ENCODE measurements at places on chromosomes 1 and 21.

DNA sequence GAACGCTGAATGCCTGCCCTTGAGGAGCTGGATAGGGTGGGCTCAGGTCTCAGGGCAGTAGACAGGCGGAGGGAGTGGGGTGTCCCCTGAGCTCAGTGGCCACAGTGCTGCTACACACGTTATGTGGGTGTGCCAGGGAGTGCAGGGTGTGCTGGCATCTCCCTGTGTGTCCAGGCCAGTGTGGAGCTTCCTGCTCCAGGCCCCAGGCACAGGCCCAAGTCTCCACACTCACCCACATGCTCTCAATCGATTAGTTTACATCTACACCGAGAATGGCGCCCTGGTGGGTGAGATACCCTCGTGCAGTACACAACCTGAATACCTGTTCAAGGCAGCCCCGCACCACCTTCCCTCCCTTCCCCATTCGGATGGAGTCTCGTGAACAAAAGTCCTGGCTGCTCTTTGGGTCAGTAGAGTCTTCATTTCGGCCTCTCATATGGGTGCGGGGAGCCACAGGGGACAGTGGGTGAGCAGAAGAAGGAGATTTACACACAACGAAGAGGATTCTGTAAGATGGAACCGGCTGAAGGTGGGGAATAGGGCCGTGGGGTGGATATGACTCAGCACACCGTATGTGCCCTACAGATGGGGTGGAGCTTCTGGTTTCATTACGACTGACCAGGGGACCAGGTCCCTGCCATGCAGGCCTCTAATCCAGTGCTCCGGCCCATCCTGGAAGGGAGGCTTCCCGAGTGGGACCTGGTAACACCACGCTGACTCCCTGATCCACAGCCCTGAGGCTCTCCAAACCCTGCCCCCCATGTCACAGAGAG lies 93.3 kb downstream of the SPSB1 start:
- H3K4me1 ChIP-seq, result peaks cover 10% of the 10 kb centered on the region
- no peak overlapping the region for H3K4me3 ChIP-seq
- H3K27me3 ChIP-seq, result no peaks in the 10 kb centered on the region
- no peak for DNase-seq

GRCh38 chr21:39007985-39008384 lies 175.3 kb downstream of the PSMG1 start:
- H3K27ac ChIP-seq, result no peak overlapping the region
- H3K27me3 ChIP-seq, result no peaks in the 10 kb centered on the region
- no peak overlapping the region for H3K4me3 ChIP-seq
- peaks cover 18% of the 10 kb centered on the region for H3K4me1 ChIP-seq

DNA sequence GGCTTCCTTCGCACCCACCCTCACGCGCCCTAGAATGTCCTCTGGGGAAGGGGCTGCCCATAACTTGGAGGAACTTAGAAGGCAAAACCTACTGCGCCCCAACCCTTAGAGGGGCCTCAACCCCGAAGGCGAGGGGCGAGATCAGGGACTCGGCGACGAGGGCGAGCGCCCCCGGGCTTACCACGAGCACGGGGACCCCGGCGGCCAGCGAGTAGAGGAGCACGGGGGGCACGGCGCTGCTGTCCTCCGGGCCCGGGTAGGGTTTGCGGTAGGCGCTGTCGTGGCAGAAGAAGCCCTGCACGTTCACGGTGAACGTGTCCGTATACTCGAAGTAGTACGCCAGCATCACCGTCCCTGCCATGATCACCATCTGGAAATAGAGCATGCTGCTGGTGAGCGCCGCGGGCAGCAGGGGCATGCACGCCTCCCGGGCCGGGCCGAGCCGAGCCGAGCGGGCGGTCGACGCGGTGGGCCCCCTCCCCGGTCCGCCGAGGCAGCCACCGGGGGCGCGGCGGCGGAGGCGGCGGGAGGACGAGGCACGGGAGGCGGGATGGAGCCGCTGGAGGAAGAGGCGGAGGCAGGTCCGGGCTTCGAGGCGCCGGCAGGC lies 304 bp downstream of the PLPPR5 start:
- no peaks in the 10 kb centered on the region for H3K4me1 ChIP-seq
- no peaks in the 10 kb centered on the region for H3K36me3 ChIP-seq
- H3K4me3 ChIP-seq, result peak overlapping the region; percentile 64

DNA sequence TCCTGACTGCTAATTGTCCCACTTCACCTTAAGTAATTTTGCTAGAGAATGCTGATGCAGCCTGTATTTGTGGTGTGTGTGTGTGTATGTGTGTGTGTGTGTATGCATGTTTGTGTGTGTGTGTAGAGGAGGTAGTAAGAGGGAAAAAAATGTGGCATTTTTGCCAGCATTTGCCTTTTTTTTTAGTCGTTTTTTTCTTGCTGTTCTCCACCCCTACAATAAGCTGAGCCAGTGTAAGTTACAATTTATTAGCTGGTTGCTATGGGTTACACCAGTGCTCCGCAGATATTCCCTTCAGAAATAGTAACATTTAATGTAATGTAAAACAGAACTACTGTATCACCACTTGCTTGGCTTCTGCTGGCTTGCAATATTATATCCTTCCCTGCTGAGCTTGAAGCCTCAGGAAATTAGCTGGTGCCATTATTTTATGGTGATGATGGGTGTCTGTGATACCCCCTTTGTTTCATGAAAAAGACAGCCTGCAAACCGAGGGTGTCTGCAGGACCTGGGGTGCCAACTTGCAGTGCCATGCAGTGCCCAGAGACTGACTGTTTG lies 23.4 kb upstream of the IGSF3 start:
- no peak overlapping the region for H3K4me3 ChIP-seq
- no peak overlapping the region for H3K27ac ChIP-seq
- peaks cover 79% of the 10 kb centered on the region for H3K4me1 ChIP-seq
- no peaks in the 10 kb centered on the region for H3K36me3 ChIP-seq
- H3K27me3 ChIP-seq, result no peaks in the 10 kb centered on the region

- H3K27ac ChIP-seq, result no peak overlapping the region
- H3K27me3 ChIP-seq, result no peaks in the 10 kb centered on the region
- no peak overlapping the region for H3K4me3 ChIP-seq
- DNase-seq, result no peak
Measured at GRCh38 chr1:91637539-91637994, 136.9 kb downstream of the CDC7 start.

- no peak overlapping the region for H3K27ac ChIP-seq
- no peaks in the 10 kb centered on the region for H3K4me1 ChIP-seq
- H3K4me3 ChIP-seq, result no peak overlapping the region
- no peaks in the 10 kb centered on the region for H3K36me3 ChIP-seq
- no peak for DNase-seq
Measured at GRCh38 chr1:234708700-234709395, 98.9 kb upstream of the IRF2BP2 start.

DNA sequence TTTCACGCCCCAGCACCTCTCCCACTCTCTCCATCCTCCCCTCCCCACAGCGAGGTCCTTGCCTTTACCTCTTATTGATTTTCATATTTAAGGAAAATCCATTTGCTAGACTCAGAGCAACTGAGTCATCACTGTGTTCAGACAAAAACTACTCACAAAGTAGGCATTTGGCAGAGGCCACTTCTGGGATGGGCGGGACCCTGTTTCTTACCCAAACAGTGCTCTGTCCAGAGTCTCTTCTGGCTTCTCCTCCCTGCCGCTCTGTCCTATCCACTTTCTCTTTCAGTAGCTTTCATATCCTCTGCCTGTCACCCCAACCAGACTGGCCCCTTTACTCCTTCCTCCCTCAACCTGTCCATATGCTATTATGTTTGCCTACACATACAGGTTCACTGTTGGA lies 2.4 kb upstream of the NAV1 start:
- peaks cover 28% of the 10 kb centered on the region for H3K4me1 ChIP-seq
- H3K36me3 ChIP-seq, result no peaks in the 10 kb centered on the region
- no peak overlapping the region for H3K4me3 ChIP-seq

GRCh38 chr1:117051224-117052064 lies 8.7 kb upstream of the TTF2 start:
- no peaks in the 10 kb centered on the region for H3K4me1 ChIP-seq
- H3K27me3 ChIP-seq, result no peaks in the 10 kb centered on the region
- DNase-seq, result no peak

GRCh38 chr1:170664828-170665612 lies 1.1 kb downstream of the PRRX1 start:
- H3K4me1 ChIP-seq, result peaks cover 4% of the 10 kb centered on the region
- H3K27ac ChIP-seq, result peak overlapping the region; percentile 99
- H3K27me3 ChIP-seq, result no peaks in the 10 kb centered on the region
- peak overlapping the region; percentile 87 for H3K4me3 ChIP-seq

- peaks cover 21% of the 10 kb centered on the region for H3K4me1 ChIP-seq
- no peak for DNase-seq
- no peak overlapping the region for H3K27ac ChIP-seq
- H3K4me3 ChIP-seq, result no peak overlapping the region
Measured at GRCh38 chr1:67626861-67627235, 58.2 kb upstream of the GADD45A start.

DNA sequence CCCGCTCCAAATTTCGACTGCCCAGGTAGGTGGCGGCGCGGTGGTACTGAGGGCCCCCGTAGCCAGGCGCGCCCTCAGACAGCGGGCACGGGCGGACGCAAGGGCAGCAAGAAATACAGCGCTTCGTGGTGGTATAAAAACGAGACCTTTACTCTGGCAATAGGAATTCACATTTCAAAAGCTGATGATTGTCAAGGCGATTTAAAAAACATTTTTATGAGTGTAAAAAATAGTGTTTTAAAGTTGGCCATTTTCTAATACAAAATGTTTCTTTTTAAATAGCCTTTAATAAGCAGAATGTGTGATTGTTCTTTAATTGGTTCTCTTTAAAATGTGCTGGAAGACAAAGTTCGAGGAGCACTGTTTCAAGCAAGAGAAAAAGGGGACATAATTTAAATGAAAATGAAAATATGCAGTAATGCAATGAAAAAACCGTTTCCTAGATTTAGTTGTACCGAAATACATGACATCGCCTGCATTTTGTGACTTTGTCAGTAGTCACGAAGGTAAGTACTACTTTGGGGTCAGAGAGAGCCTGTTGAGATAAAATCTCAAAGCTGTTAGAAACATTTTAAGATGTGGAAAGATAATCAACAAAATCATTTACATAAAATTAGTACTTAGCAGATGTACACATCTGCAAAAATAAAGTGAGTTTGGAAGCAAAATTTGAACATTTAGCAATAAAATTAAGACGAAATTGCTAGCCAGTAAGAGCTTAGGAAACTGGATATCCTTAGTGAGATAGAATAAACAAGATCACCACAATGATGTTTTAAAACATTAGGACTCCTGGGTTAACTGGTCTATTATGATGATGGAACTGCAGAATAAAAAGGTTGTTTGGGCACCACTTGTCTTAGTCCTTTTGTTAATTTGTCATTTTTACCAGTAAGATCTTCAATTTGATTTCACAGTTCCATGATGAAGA lies 1.1 kb upstream of the PSMG1 start:
- DNase-seq, result no peak
- peak overlapping the region; percentile 87 for H3K27ac ChIP-seq
- H3K36me3 ChIP-seq, result peaks cover 21% of the 10 kb centered on the region
- H3K4me1 ChIP-seq, result peaks cover 4% of the 10 kb centered on the region
- no peaks in the 10 kb centered on the region for H3K27me3 ChIP-seq
- H3K4me3 ChIP-seq, result peak overlapping the region; percentile 75

DNA sequence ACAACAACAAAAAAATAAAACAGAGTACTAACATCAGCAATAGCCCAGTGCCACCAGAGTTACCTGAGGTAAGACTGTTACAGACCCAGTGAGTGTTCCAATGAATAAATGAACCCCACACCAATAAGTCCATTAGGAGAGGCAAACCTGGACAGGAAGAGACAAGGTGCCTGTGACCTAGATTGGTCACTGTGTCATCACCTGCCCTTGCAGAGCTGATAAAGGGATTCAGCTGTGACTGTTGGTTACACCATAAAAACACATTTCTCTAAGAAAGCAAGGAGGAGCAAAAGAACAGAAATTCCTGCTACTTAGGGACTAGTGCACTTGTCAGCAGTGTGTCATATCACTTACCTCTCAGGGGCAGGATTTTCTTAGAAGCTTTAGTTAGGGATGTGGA lies 37.5 kb downstream of the CD2 start:
- H3K4me3 ChIP-seq, result no peak overlapping the region
- no peaks in the 10 kb centered on the region for H3K36me3 ChIP-seq
- no peaks in the 10 kb centered on the region for H3K27me3 ChIP-seq
- no peak overlapping the region for H3K27ac ChIP-seq
- H3K4me1 ChIP-seq, result no peaks in the 10 kb centered on the region

GRCh38 chr1:51168936-51169335 lies 66.9 kb downstream of the C1orf185 start:
- no peak overlapping the region for H3K27ac ChIP-seq
- no peaks in the 10 kb centered on the region for H3K27me3 ChIP-seq
- H3K4me3 ChIP-seq, result no peak overlapping the region
- H3K4me1 ChIP-seq, result no peaks in the 10 kb centered on the region

DNA sequence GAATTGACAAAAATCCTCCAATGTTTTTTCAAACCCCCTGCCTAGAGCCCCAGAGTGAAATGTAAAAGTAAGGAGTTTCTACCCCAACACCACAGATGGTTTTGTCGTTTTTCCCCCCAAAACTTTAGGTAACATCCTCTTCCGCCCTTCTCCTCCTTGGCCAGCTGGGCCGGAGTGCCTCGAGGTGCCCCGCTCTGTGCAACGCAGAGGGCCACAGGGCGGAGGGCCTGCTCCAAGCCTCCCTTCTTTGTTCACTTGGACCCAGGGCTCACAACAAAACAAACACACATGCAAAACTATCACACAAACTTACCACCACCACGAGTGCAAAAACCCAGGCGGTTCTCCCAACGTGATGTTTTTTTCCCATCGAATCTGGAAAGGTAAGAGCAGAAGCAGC lies 1.9 kb downstream of the SSBP3 start:
- peak overlapping the region; percentile 72 for H3K4me3 ChIP-seq
- H3K27me3 ChIP-seq, result no peaks in the 10 kb centered on the region
- DNase-seq, result no peak
- H3K4me1 ChIP-seq, result peaks cover 20% of the 10 kb centered on the region
- peaks cover 24% of the 10 kb centered on the region for H3K36me3 ChIP-seq

DNA sequence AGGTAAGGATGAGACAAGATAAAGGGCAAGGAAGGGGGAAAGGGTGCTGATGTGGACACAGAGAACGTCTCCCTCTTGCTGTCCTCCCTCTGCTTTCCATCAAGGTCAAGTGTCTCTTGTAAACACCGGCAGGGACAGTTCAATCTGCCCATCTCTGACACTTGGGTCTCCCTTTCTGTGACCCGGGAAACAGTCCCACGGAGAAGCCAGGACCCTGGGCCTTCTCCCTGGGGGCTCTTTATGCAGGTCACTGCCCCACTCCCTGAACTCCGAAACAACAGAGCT lies 254.3 kb downstream of the LTN1 start:
- DNase-seq, result no peak
- H3K36me3 ChIP-seq, result no peaks in the 10 kb centered on the region
- peak overlapping the region; percentile 4 for H3K27ac ChIP-seq
- H3K4me3 ChIP-seq, result no peak overlapping the region
- H3K27me3 ChIP-seq, result no peaks in the 10 kb centered on the region

DNA sequence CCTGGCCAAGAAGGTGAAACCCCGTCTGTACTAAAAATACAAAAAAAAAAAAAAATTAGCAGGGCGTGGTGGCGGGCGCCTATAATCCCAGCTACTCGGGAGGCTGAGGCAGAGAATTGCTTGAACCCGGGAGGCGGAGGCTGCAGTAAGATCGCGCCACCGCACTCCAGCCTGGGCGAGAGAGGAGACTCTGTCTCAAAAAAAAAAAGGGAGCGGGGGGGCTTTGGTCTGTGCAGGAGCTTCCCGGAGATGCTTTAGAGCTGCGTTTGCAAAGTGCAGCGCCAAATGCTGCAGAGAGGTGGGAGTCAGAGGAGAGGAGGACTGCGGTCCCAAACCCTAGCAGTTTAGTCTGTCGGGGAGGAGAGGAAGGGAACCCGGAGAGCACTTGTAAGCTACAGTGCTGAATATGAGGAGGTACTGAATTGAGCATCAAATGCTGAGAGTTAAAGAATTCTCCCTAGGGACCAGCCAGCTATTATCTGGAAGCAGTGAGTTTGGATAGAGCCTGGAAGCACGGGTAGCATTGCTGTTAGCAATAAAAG lies 569 bp downstream of the FALEC start:
- 0 out of 2 replicates have a peak, but pooled peaks cover 4% of the 10 kb centered on the region for H3K4me1 ChIP-seq
- no peaks in the 10 kb centered on the region for H3K36me3 ChIP-seq
- H3K4me3 ChIP-seq, result peak overlapping the region; percentile 70
- peak; percentile 44 for DNase-seq
- H3K27me3 ChIP-seq, result no peaks in the 10 kb centered on the region

All from SK-N-SH (cell line).